ENCODE measurements at places on chromosomes 2 and 18.
A peak's percentile ranks its signal among the peaks of the same experiment; 100 is the strongest.

GRCh38 chr18:36811955-36812354, 16.8 kb downstream of the TPGS2 start:
- DNase-seq = no peak

GRCh38 chr18:54075689-54076088, 148.8 kb downstream of the MBD2 start:
- no peak for DNase-seq

GRCh38 chr2:119637371-119637770, 41.6 kb upstream of the TMEM177 start:
- no peak for DNase-seq

DNA sequence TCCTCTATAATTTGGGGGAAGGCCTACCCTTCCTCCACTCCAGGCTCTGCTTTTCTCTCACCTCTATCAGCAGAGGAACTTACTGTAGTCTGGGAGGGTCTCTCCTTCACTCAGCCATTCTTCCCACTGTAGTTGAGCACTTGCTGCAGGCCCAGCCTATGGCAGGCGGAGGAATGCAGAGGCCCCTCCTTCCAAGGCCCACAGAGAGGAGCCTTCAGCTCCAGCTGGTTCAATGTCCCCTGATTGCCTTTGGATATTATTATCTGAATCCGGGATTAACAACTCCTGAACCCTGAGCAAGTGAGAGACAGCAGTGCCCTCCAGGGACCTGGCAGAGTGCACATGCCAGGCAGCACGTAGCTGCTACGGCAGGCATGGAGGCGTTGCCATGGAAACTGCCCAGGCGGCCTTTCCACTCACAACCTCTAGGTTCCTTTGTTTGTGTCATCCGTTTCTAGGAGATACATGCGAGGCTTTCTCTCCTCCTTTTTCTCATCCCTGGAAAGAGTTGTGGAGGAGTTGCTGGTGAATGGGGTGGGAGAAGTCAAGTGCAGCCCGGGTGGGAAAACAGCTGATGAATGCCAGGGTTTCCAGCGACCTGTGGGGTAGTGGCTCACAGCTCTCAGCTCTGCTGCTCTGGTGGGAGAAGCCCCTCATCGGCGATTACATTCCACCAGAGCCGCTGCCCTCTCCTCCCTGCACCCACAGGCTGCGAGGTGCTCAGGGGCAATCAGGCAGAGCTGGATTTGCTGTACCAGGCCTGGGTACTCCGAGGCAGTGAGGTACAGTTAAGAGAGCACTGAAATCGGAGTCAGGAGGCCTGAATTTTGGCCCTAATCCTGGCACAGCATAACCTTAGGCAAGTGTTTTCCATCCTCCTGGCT, 55.3 kb upstream of the HK2 start:
- DNase-seq = peak; percentile 74

- no peak for DNase-seq
Measured at GRCh38 chr18:12036201-12036751, 55.0 kb downstream of the IMPA2 start.

GRCh38 chr18:35512761-35513160, 15.0 kb upstream of the INO80C start:
- no peak for DNase-seq

GRCh38 chr2:675982-676646, 1.1 kb downstream of the TMEM18 start:
- DNase-seq = peak; percentile 89

GRCh38 chr2:188664416-188664815, 309.8 kb upstream of the COL3A1 start:
- DNase-seq = no peak

DNA sequence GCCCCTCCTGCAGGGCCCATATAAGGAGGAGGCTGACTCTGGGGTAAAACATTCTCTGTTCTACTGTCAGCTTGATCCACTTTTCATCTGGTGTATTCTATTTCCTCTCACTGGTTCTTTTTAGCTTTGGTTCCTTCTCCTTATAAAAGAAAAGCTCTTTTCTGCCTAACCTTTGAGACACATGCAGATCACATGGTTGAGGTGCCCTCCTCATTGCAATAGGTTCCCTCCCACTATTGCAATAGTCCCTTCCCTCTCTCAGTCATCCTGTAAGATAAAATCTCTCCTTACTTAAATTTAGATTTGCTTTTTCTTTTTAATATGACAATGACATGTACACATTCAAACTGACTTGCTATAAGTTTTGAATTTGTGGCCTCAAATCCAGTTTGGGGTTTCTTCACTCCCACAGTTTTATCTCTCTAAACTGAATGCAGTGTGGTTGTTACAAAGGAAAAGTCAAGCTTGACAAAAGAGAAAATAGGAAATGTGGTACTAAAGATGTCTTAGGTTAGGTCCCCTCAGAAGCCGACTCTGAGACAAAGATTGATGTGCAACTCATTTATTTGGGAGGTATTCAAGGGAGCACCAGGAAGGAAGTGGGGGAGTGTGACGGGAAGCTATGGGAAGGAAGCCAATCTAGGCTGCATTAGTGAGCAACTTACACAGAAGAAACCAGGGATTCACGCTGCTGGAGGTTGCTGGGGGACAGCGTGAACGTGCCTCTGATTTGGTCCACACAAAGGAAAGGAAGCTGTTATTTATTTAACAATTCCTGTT, 127.6 kb upstream of the LINC00305 start:
- no peak for DNase-seq

- no peak for DNase-seq
Measured at GRCh38 chr2:215363039-215363438, 51.2 kb downstream of the ATIC start.

GRCh38 chr18:11040823-11041656, 108.3 kb downstream of the PIEZO2 start:
- DNase-seq = peak; percentile 33

DNA sequence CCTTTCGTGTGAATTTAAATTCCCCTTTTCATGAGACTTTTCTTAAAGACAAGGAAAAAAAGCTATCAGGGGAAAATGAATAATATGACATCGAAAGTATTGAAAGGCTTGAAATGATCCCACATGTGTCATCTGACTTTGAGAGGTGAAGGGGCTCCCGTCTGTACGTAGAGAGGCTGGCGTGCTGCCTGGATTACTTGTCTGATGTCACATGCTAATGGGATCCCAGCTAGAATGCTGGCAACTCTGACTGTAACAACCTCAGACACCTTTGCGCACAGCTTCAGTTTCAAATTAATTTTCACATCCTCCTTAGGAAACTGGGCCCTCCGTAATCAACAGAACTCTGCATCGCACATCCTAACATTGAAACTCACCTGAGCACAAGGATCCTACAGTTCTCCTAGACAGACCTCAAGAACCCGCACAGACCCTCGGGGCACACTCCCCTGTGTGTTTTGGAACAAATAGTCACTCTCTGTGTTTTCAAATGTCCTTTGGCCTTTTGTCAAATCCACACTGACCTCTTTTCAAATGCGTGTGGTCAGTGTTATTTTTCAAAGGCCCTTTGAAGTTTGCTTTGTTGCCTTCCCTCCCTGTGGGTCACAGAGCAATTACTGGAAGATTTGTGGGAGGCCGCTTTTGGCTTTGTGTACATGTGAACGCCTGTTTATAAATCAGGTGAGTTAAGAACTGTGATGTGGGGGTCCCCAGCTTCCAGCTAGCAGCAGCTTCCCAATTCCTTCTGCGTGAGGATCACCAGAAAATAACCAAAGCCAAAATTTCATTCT, 65.9 kb downstream of the IL1R2 start:
- DNase-seq = no peak

DNA sequence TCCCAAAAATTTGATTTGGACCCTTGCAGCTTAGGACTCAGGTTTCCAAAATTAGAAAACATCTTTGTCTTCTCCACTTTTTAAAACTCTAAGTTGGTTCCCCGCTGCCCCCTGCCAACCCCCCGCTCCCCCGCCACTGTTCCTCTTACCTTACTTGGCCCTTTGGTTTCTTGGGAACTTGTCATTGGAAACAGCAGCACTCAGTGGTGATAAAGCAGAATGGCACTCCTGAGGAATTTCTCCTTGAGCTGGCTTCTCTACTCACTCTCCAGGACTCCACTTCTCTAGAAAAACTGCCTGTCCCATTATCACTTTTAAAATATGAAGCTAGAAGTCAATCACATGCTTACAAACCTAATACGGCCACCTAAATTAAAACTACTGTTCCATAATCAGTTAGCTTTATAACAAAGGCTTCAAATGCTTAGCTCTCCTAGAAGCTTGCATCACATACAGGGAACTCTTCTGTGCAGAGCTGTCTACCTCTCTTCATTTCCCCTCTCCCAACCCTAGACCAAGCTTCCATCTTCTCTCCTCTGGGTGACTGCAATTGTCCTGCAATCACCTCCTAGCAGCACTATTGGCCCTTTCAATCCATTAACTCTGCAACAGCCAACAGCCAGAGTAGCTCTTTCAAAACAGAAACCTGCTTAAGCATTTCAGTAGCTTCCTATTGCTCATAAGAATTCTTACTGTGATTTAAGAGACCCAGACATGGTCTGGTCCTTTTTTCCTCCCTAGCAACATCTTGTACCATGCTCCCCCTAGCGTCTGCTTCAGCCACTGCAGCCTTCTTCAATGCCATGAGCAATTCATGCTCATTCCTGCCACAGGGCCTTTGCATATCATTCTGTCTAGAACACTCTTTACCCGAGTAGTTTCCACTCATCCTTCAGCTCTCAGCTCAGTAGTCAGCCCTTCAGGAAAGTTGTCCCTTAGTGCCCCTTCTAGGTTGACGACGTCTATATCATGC, 15.2 kb upstream of the PLEKHM3 start:
- peak; percentile 26 for DNase-seq

GRCh38 chr2:88845772-88846661, 154.5 kb downstream of the RPIA start:
- DNase-seq = no peak

GRCh38 chr2:10721396-10722251, at the start of gene ATP6V1C2:
Gene ATP6V1C2 (plus strand): TSS chr2:10721630. CDS start chr2:10722850, 1,220 bp downstream.
- DNase-seq = peak; percentile 25

DNA sequence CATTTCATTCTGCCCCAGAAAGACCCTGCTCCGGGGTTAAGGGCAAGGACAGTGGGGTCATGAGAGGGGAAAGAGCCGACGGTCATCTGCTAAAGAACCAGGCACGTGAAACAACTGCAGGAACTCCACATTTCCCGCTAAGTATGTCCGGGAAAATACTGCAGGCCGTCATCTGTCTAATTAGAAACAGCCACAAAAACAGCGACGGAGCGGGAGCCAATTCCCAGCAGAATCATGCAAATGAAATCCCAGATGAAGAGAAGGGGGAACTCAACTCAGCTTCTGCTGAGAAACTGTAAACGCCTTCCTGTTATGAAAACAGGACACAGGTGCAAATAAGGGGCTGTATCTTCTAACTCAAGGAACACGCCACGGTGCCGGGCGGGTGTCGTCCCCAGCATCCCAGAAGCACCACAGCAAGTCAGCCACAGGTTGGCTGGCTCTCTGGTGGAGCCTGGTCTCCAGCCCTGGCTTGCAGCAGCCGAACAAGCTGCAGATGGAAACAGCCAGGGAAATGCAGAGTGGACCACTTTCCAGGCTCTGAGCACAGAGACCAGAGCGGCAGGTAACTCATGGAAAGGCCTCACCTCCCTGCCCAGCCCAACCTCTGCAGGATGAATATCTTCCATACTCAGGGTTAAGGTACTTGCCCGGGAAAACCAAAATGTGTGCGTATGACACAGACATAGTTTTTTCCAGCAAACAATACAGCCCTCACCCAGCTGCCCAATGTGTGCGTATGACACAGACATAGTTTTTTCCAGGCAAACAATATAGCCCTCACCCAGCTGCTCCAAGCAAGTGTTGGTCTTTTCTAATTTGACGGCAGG, 28.9 kb downstream of the PXDN start:
- peak; percentile 32 for DNase-seq

DNA sequence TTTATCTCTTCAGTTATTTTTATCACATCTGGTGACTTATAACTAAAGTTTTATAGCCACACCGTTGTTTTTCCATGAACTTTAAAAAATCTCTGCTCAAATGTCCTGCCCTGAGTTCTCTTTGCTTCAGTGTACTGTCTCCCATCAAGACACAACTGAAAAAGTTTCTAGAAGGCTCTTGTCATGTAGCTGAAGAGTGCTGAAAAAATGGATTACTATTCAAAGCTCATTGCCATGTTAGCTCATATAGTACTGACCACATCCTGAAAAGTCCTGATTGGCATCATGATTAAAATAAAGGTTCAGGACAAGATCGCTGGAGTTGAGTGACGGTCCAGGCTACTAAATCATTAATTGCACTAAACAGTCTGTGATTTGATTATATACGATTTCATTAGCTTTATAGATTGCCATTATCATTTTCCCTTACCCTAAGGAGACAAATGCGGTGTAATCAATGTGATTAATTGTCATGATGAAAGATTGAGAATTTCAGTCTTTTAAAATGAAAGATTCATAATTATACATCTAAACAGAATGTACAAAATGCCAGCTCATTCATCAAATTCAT, 62.2 kb downstream of the MFSD6 start:
- no peak for DNase-seq

DNA sequence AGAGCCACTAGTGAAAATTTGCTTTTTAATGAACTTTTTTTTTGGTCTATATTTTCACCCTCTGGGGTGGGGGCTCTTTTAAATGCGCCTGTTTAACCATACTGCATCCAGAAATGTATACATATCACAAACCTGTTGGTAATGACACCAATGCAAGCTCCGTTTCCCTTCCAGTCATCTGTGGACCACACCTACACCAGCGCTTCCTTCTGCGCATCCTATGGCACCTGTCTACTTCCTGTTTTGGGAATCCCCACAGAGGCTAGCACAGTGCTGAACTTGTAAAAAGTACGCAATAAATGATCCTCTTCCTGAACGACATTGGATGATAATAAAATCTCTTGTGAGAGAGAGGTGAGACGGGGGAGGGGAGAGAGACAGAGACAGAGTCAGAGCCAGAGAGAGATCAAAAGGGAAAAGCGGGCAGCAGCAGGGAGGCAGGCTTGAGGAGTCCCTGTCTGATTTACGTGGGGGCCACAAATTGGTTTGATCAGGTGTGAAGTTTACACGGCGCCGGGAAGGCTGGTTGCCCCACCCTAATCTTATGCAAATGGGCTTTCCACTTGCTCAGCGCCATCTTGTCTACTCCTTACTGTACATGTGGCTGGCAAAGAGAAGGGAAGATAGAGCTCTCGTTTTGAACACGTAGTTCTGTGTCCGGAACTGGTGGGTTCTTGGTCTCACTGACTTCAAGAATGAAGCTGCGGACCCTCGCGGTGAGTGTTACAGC, 38.1 kb upstream of the SLC38A11 start:
- DNase-seq = no peak

DNA sequence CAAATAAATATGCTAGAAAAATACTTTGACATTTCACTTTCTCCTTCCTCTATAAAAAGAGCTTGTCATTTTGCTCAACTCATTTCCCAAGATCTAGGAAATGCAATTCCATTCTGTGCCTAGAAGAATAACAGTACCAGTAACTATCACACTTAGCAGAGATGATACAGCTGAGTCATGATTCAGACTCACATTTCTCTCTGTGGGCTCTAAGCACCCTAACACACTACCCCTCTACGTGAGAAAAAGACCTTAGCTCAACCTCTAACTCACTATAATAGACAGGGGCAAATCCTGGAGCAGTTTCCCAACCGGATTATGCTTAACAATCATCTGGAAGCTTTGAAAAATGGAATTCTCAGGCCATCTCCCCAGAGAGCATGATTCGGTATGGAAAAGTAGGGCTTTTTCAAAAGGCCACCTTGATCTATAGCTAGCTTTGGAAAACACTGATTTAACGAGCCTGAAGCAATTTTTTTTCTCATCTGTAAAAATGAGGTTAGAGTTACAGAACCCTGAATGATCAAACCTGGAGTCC, 1312.3 kb upstream of the PIK3C3 start:
- DNase-seq = no peak

GRCh38 chr2:13666582-13667414, 950.1 kb downstream of the TRIB2 start:
- no peak for DNase-seq

All from NCI-H2171 treated with DMSO at 0.1 percent for 48 hours (cell line).